ENCODE measurements at places on chromosomes 2 and 18.

- DNase-seq, result no peak
Observed at GRCh38 chr2:123913143-123913735, 111.8 kb upstream of the CNTNAP5 start.

DNA sequence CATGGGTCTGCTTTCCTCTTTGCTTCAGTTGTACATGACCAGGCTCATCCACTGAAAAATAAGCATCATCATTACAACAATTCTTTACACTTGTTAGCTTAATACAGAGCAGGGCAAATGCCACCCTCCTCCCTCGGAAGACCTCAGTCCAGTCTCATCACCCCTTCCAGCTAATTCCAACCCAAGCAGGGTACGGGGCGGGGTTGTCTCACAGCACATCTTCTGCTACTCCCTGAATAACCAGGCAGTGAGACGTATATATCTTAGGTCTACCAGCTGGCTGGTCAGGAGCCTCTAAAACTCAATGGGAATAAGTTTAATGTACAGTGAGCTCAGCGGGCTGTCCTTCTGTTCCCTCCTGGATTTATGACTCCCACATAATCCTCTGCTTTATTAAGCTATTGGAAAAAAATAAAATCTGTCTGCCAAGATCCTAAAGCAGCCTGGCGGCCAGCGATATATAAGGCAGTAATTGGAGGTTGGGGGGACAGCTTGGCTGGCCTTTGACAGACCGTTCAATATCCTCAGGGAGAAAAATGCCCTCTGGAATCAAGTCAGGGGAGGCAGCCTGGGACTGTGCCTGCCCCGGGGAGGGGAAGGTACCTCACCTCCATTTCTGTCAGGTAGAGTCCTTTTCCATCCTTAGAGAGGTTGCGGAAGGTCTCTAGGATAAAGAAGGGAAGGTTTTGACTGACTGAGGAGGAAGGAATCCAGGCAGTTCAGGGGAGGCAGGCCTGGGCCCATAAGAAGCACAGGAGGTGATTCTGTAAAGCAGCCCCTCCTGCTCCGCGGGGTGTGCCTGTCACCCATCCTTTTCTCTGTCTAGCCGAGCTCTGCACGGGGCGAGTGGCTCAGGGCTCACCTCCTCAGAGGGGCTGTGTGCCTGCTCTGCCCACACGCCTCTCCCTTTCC lies 76.3 kb downstream of the CAPN13 start:
- DNase-seq, result no peak

- DNase-seq, result no peak
Observed at GRCh38 chr18:64271246-64271645, 122.4 kb upstream of the LINC00305 start.

DNA sequence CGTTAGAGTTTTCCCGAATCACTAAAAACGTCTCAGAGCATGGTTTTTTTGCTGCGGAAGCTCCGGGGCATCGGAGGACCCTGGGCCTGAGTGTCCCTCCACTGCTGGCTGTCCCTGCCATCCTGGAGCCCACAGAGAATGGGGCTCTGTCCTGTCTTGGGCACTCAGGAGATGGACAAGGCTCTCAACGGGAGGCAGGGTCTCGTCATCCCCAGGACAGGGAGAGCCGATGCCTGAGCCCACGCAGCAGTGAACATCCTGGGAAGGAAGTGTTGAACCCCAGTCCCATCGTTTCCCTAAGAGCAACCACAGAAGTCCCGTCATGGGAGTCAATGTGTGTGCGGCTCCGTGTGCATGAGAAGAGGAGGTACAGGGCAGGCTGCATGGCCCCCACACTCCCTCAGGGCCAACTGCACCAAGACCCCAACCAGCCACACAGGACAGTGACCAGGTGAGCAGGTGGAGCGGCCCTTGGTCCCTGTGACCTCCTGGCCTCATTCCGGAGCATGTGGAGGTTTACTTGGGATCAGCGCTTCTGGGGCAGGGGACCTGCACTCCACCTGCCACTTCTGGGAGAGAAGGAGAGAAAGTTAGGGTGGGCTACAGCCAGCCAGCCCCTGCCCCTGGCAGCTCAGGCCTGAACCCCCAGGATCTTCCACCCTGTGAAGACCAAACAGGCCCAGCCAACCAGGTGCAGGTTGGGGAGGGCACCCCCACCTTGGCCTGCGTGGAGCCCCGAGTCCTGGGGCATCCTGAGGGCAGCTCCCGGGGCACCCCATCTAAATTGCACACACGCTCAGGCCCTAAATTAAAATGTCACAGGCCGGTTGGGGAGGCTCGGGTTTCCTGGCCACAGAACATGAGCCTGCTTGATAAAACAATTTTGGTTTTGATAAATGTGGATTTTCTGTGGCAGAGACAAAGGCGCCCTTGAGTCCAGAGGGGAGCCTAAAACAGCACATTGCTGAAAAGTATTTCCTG lies 3.1 kb upstream of the SNED1 start:
- DNase-seq, result no peak

DNA sequence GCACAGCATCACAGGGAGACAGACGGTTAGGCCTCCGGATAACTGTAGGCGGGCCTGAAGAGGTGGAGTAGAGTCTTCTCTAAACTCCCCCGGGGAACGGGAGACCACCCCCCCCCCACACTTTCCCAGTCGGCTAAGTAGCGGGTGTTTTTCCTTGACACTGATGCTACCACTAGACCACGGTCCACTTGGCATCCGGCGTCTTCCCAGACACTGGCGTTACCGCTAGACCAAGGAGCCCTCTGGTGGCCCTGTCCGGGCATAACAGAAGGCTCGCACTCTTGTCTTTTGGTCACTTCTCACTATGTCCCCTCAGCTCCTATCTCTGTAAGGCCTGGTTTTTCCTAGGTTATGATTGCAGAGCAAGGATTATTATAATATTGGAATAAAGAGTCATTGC lies 25.7 kb upstream of the NCL start:
- no peak for DNase-seq

- no peak for DNase-seq
Observed at GRCh38 chr2:154291927-154292326, 406.6 kb upstream of the KCNJ3 start.

- DNase-seq, result no peak
Observed at GRCh38 chr2:163595028-163595427, 140.8 kb downstream of the FIGN start.

GRCh38 chr2:157900684-157901083 lies 24.6 kb upstream of the ACVR1 start:
- DNase-seq, result no peak
